ENCODE measurements at places on chromosomes 1 and 21.
A peak's percentile ranks its signal among the peaks of the same experiment; 100 is the strongest.

GRCh38 chr1:33273406-33273805 lies 17.1 kb downstream of the ZNF362 start:
- DNase-seq: no peak

- no peak for DNase-seq
Observed at GRCh38 chr1:187692799-187693198, 864.0 kb downstream of the PLA2G4A start.

DNA sequence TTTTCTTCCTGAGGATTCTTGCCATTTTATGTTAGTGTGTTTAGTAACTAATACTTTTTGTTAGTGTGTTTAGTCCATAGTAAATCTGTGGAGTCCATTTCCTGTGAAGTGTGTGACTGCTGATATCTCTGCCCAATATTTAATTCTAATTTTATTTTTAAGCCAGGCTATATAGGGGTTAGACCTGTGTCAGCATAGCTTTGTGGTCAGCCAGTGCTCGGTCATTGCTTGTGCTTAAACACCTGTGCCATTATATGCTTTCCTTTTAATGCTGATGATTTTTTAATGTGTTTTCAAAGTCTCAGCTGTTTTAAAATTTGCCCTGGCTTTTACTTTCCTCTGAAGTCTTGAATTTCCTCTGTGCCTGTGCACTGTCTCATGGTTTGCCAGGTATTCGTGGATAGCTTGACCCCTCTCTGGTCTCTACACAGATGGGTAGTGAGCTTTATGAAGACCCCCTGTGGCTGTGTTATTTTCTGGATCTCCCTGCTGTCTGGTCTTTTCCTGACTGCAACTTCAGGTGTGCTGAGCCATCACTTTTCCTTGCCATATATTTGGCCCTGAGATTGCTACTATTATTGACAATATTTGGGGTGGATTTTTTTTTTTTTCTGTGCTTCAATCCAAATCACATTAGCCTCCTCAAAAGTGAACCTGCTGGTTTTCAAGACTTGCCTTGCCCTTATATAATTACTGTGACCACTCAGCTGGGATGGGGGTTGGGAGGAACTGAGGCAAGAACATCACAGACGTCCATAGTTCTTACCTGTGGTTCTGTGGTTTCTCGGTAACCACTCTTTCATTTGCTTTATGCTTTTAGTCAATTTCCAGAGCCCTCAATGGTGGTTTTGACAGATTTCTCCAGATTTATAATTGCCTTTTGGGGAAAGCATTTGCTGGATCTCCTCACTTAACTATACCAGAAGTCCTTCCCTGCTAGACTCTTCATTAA lies 59.6 kb downstream of the RPS6KC1 start:
- no peak for DNase-seq

DNA sequence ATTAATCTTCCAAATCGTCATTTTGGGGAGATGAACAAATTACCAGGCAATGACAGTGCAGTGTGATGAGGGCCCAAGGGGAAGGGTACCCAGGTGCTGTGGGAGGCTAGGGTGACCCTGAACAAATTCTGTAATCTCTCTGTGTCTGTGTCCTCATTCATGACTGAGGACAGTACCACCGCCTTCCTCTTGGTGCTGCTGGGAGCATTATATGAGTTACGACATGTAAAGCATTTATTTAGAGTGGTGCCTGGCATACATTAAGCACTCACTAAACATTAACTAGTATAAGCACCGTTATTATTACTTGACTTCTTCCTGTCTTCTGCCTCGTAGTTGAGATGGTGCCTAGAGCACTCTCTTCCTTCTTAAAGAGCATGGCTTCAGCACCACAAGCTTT lies 468.2 kb upstream of the VAMP3 start:
- no peak for DNase-seq

GRCh38 chr1:14915356-14916054 lies 238.0 kb upstream of the TMEM51 start:
- DNase-seq: no peak

GRCh38 chr1:180267761-180268555 lies 37.9 kb downstream of the LHX4 start:
- DNase-seq: no peak

DNA sequence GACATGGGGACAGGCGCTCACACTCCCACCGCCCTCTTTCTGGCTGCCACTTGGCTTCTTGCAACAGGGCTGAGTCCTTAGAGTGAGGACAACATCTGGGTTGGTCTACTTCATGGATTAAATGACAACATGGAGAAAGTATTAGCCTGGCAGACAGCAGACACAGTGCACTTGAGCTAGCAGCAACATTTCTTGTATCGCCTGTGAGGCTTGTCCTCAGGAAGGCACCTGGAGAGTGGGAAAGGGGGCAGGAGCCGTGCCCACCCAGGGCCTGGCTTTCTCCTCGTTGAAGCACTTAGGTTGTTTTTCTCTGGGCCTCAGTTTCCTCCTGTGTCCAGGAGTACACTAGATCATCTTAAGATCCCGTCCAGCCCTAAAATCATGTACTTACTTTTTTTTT lies 3.7 kb downstream of the ELF3 start:
- DNase-seq: no peak

GRCh38 chr1:18528616-18529015 lies 47.9 kb downstream of the KLHDC7A start:
- DNase-seq: no peak

DNA sequence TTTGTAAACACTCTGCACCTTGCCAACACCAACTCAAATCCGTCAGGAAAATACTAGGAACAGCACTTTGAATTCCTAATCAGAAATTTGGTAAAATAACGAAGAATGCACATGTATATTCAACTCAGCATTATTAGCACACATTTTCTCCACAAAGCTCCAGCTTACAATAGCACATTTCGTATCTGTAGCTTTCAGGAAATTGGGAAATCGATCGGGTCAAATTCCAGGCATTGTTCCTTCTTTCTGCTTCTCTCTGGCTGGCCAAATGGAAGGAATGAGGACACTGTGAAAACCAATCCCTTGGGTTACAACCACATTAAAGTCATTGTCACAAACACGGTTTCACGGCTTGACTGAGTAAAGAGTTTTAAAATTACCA lies 58.6 kb downstream of the NPHP4 start:
- DNase-seq: no peak

GRCh38 chr1:56754708-56755479 lies 64.3 kb downstream of the FYB2 start:
- no peak for DNase-seq

GRCh38 chr1:101244842-101245241 lies 8.0 kb downstream of the S1PR1 start:
- no peak for DNase-seq

GRCh38 chr1:206839857-206840256 lies 25.6 kb upstream of the IL20 start:
- peak; percentile 48 for DNase-seq

DNA sequence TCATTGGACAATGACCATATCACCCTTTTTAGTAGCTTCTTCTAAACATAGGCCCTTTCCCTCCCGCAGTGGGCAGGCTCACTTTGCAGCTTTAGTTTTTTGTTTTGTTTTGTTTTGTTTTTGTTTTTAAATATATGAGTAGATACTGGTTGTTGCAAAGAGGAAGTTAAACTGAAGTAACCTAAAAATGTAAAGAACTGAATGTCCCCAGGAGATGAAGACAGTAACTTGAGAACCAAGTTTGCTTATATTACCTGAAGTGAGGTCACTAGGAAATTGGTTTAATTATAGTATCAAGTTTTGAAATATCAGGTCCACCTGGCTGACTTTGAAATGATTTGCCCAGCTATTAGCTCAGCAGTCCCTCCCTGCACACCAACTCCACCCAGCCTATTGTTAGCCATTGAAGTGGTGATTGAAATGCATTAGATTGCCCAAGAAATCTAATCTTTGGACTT lies 18.2 kb downstream of the SMAP2 start:
- DNase-seq: no peak

DNA sequence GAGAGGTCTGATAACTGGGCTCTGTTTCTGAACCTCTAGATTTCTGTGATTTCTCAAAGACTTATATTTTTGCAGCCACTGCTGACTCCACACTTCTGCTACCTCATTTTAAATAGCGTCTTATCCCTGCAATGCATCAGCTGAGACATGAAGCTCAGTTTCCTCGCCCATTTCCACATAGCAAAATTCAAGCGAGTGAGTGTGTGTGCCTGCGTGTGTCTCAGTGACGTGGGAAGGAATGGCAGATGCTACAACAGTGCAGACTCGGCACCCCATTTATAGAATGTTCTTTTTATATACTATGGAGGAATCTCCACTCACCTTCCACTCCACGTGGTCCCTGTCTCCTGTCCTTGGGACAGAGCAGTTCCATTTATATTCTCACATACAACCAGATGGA lies 35.7 kb downstream of the ZMYND12 start:
- no peak for DNase-seq

DNA sequence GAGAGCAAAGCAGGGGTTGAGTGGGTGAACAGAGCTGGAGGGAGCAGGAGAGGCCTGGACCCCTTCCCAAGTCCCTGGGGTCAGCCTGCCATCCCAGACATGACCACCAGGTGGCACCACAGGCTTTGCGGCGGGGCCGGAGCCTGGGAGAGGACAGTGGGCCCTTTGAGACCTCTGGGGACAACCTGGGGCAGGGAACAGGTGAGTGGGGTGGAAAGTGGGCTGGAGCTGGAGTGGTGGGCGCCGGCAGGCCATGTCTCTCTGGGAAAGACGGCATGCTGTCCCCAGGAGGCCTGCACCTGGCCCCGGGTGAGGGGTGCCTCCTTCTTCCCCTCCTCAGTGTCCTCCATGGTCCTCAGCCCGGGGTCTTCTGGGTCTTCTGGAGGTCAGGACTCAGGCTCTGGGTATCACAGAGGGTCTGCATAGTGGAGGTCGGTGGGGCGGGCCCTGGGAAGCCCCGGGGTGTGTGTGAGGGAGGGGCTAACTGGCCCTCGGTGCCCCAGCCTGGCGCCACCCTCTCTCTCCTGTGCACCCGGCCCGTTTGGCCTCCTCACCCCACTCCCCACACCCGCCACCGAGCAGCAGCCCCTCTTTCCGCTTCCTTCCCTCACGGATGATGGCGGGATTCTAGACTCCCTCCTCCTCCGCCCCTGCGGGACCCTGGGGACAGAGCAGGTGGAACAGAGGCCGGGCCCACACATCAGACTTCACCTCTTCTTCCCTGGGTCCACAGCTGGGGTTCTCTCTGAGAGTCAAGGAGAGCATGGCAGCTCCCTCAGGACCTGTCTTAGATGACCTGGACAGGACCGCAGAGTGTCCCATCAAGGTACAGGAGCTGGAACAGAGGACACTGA lies 28.5 kb upstream of the PKP1 start:
- DNase-seq: no peak

DNA sequence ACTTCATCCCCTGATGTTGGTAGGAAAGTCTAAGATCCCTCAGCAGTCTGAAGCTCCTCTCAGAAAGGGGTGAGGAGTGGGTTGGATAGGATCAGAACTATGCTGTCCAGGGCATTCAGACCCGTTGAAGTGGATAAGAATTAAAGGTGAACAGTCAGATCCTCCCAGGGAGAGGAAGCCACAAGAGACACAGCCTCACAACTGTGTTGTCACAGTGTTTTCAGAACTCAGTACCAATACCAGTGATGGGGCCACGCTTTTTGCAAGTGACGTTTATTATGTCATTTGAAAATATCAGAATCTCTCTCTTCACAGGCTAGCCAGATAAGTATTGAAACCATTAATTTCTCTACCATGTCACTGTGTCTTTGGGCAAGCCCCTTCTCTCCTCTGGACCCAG lies 15.4 kb upstream of the EPS15 start:
- no peak for DNase-seq

DNA sequence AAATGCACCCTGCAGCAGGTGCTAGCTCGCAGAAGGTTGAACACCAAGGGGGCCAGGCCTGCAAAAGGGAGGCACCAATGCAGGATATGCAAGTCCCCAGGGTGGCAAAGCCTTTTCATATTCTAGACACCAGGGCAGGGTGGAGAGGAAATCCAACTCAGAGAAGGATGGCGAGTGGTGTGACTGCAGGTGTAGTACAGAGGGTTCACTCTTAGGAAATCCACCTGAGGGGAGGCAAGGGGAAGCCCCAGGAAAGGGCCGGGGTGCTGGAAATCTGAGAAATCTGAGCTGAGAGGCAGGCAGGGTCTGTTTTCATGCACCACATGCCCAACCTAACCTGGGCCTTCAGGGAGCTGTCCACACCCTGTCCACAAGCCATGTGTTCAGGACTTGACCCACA lies 163.2 kb upstream of the CTTNBP2NL start:
- no peak for DNase-seq

GRCh38 chr1:160115545-160116282 lies at the start of gene ATP1A2:
TSS of gene ATP1A2 (plus strand) at chr1:160115759. CDS start at chr1:160115862, 103 bp downstream.
- DNase-seq: no peak

GRCh38 chr1:40244138-40244744 lies 3.5 kb upstream of the TMCO2 start:
- no peak for DNase-seq

GRCh38 chr1:50977575-50978143 lies 7.6 kb downstream of the CDKN2C start:
- DNase-seq: peak; percentile 74

- no peak for DNase-seq
Observed at GRCh38 chr1:197595304-197595904, 179.9 kb downstream of the DENND1B start.

DNA sequence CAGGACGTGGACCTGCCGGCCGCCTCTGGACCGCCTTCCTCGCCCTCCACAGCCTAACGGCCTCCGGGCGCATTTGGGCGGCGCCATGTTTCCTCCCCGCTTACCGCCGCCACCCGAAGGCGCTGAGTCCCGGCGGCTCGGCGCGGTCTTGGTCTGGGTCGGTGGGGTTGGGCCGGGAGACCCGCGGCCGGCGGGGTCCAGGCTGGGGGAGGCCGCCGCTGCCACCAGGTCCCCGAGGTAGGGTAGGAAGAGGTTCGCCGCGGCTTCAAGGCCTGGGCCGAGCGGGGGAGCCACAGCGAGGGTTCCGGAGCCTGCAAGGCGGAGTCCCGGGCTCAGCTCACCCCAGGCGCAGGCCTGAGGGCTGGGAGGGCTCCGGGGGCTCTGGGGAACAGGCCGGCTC lies 5.5 kb downstream of the OR2C3 start:
- no peak for DNase-seq

DNA sequence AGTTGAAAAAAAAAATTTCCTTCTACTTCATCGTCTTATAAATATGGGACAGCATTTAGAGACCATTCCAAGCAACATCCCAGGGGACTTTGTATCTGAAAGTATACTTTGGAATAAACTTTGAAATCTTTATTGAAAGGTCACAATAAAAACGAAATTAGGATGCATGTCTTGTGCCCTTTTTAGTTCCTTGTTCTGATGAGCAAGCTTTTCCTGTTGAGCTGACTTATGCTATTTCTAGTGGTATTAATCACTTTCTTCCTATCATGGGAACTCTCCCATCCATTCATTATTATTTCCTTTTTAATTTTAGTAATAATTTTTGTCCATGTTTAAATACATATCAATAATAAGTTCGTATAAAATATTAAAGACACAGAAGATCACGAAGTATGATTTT lies 4.0 kb upstream of the GBP2 start:
- DNase-seq: no peak
